NCI-H774 (cell line): ENCODE measurements at places on chromosomes 16 and 17.
A peak's percentile ranks its signal among the peaks of the same experiment; 100 is the strongest.

DNA sequence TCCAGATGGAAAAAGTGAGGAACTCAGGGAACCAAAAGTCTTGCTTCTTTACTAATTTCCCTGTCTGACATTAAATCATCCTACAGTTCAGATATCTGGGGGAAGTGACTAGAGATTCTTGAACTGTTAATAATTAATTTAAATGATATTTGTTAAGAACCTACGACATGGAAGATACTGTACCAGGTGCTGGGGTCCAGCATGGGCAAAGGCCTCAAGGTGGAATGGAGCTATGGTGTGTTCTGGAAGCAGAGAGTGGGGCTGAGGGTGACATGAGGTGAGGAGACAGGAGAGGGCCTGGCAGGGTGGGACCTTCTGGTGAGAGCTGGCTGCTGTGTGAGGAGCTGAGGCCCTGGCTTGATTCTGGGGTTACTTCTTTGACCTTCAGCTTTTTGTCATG lies 6.0 kb upstream of the CCL2 start:
- DNase-seq: no peak

- DNase-seq: no peak
Observed at GRCh38 chr16:26567356-26567755, 499.4 kb upstream of the C16orf82 start.

GRCh38 chr16:26599785-26600104 lies 467.0 kb upstream of the C16orf82 start:
- DNase-seq: no peak

- DNase-seq: no peak
Observed at GRCh38 chr17:36048066-36048465, 16.0 kb upstream of the CCL18 start.

- DNase-seq: peak; percentile 38
Observed at GRCh38 chr17:46771561-46772474, 46.7 kb downstream of the WNT3 start.

- DNase-seq: no peak
Observed at GRCh38 chr16:69787883-69788282, 25.8 kb downstream of the WWP2 start.
